ENCODE measurements at places on chromosomes 2 and 18.

GRCh38 chr2:27724905-27725701 is 46.4 kb upstream of the MRPL33 start:
- DNase-seq = no peak

DNA sequence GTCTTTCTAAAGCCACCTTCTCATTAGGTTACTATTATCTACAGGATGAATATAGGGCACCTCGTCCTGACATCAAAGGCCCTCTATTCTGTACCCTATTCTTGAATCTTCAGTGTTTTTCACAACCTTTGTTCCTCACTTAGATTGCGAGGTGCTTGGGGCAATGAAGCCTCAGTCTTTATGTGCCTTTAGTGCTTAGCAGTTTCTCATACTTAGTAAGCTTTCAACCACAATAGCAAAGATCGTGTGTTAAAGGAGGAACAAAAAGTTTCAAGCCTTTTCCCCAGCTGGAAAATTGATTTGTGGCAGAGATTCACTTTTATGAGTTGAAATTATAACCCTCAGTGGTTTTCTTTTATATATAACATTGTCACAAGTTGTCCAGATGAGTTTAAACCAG is 226.9 kb downstream of the MYO3B start:
- peak; percentile 23 for DNase-seq

- DNase-seq = no peak
Measured at GRCh38 chr2:132975193-132976105, 305.4 kb upstream of the LYPD1 start.

DNA sequence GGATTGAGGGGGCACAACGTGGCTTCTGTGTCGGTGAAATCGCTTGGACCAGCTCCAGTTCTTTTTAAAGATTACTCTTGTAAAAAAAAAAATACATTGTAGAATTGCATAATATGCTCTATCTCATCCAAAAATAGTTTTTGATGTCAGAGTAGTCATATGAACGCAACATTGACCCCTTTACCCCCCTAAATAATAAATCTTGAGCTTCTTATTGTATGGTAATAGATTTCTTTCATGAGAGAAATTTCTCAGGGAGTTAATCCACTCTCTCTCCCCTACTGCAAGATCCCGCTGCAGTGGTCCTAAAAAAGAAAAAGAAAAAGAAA is 50.2 kb upstream of the PAIP2B start:
- no peak for DNase-seq

DNA sequence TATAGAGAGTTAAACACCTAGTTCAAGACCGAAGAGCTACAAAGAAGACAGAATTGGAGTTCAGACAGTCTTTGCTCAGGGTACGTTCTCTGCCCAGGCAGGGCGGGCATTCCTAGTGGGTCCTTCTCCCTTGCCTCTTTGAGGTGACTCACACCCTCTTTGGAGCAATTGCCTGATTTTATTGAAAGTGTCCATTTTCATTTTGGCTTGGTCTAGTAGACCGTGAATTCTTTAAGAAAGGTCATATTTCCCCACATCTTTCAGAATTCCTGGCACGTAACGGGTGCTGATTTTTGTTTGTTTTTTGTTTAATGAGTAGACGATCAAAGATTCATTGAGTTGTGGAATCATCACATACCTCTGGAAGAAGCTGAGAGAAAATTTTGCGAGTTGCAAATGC is 871.5 kb downstream of the RNF144A start:
- DNase-seq = no peak

GRCh38 chr2:128371648-128372345 is 53.1 kb upstream of the HS6ST1 start:
- no peak for DNase-seq

Measured in GM13977 (cell line).